Activated T-helper 2 cell treated with anti-CD3 and anti-CD28 coated beads, Interferon-gamma antibody, Interleukin-2, Interleukin-4, amounts not matched to agents 10 μg/mL and 5 μg/mL and 100 μg/mL, durations not matched to agents 14 hours and 24 hours and 36 hours (primary cell): ENCODE measurements at places on chromosomes 12 and 14.

- no peak for DNase-seq
These were observed 645 bp upstream of the KLHDC1 start for GRCh38 chr14:49692193-49692757.

- no peak for DNase-seq
These were observed 42.1 kb downstream of the LIMA1 start for GRCh38 chr12:50241178-50241577.

DNA sequence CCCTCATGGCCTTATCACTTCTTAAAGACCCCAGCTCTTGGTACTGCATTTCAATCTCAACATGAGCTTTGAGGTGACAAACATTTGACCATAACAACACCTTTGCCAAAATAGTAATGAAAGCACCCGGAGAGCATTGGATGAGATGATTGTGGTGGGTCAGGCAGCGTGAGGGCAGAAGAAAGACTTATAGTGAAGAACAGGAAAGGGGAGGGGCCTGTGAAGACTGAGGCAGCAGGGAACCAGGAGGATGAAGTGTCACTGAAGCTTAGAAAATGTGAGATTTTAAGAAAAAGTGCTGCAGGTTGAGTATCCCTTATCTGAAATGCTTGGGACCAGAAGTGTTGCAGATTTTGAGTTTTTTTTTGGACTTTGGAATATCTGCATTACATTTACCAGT is 86.3 kb downstream of the EMP1 start:
- DNase-seq, result no peak

GRCh38 chr12:95014554-95014953 is 11.1 kb upstream of the NDUFA12 start:
- DNase-seq, result no peak

DNA sequence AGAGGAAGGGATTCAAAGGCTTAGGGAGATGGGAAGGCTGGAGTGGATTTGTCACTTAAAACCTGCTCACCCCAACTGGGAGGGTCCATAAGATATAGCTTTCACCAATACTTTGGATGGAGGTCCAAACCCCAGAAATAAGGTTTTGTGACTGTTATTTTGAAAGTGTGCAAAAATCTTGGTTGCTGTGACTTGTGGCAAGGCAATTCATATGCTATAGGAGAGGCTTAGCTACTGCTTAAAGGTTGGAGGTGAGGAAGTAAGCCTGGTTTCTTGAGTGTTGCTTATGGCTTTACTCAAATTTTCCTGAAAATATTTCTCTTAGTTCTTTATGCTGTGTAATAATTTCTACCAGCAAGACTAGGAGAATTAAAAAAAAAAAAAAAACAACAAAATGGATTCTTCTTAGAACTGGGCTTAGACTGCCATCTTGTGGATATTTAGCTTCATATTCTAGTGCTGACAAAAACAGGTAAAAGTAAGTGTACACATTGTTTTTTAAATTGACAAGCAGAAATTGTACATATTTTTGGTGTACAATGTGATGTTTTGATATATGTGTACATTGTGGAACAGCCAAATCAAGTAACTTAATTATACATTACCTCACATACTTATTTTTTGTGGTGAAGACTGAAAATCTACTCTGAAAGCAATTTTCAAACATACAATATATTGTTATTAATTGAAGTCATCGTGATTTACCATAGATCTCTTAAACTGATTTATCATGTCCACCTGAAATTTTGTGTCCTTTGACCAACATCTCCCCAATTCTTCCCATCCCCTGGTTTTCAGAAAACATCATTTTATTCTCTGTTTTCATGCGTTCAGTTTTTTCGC is 23.0 kb downstream of the PDE6H start:
- DNase-seq, result no peak
